ENCODE measurements at places on chromosomes 7 and 10.

- peak; percentile 77 for DNase-seq
Observed at GRCh38 chr10:117137911-117138642, at the start of gene VAX1. Gene VAX1 (minus strand): TSS chr10:117138270. CDS start chr10:117138056, 214 bp downstream.

GRCh38 chr10:42990016-42990720 lies 86.7 kb upstream of the RET start:
- no peak for DNase-seq

- DNase-seq: no peak
Observed at GRCh38 chr10:120963594-120964220, 112.5 kb downstream of the WDR11 start.

GRCh38 chr7:69803699-69804516 lies 205.6 kb downstream of the AUTS2 start:
- no peak for DNase-seq

DNA sequence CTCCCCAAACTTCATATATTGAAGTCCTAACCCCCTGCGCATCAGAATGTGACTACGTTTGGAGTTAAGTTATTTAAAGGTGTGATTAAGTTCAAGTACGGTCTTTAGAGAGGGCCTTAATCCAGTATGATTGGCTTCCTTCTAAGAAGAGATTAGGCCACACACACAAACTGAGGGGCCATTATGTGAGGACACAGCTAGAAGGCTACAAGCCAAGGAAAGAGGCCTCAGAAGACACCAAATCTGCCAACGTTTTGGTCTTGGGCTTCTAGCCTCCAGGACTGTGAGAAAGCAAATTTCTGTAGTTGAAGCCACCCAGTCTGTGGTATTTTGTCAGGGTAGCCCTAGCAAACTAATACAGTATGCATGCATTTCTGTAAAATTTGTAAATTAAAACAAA lies 41.7 kb downstream of the REEP3 start:
- no peak for DNase-seq

DNA sequence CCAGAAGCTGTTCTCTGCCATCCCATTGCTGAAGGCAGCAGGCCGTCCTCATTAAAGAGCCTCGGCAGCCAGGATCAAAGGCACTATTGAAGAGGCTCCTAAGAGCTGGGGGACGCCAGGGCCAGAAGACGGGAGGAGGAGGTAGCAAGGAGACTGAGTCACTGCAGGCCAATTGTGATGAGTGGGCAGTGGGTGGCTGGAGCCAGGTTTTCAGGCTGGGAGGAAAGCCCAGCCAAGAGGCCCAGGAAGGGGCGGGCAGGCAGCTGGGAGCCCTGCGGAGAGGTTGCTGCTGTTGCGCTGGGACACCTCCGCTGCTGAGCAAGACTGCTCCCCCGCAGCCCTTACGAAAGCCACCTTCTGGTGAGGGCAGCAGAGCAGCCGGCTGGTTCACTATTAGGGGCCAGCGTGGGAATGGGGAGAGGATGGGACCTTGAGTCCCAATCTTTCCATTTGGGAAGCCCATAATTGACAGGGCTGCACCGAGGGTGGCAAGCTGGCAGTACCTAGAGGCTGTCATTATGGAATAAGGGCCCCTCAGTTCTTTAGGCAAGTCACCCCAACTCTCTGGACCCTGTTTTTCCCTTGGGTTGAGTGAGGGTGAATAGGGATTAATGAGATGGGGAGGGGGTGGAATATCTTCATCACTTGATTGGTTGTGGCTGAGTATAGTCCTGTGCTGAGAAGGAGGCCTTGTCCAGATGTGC lies 48.4 kb downstream of the UNC5B start:
- peak; percentile 48 for DNase-seq

- no peak for DNase-seq
Observed at GRCh38 chr10:60606343-60607080, 171.8 kb upstream of the CDK1 start.

GRCh38 chr7:131556909-131557651 lies 652 bp upstream of the PODXL start:
- peak; percentile 64 for DNase-seq

DNA sequence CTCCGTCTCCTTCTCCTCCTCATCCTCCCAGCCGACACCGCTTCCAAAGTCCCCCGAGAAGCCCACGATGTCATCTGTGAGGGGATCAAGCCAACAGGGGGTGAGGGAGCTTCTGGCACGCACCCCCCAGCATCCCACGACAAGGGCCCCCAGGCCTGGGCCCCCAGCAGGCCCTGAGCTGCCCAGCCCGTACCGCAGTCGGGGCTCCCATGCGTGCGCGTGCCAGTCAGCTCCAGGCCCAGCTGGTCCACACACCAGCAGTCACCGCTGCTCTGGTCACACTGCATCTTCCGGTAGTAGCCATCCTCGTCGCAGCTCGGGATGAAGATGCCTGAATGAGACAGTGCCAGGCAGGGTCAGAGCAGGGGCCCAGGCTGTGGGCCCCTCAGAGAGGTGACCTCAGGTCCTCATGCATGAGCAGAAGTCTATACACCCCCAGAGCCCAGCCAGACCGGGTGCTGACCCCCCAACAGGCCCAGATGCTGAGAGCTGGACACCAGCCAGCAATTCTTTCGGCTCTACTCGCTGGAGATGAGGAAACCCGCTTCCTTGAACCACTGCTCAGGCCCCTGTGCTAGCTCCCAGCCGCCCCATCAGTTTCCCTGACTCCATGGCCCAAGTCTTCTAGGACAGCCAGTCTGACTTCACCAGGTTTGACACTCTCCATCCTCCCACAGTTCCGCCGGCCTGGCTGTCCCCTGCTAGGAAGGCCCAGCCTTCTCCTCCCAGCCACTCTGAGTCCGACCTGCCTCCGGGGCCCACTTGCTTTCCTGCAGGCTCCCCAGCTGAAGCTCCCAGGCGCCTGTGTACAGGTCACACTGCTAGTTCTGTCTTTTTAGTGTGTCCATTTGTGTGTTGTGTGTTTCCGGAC lies 25.3 kb downstream of the SPOCK2 start:
- no peak for DNase-seq

DNA sequence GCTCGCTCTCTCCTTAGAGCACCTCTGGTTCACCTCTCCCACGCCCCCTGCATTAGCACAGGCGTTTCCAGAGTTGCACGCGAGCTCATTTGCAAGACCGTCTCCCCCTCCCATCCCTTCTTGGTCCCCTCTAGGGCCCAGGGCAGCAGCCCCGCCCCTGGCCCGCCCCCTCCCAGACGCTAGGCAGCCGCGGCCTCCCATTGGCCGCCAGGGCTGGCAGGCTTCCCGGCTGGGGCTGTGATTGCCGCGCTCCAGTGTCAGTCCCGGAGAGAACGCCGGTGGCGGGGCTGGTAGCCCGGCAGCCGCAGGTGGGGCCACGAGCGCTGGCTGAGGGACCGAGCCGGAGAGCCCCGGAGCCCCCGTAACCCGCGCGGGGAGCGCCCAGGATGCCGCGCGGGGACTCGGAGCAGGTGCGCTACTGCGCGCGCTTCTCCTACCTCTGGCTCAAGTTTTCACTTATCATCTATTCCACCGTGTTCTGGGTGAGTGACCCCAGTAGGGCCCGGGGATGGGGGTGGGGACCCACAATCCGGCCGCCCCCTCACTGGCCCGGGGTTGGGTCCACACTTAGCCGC lies at the start of gene TSPAN15:
Gene TSPAN15 (plus strand): TSS at position 257 of the 575 bp plus-strand sequence. CDS start 130 bp downstream, at position 387.
- peak; percentile 62 for DNase-seq

GRCh38 chr7:99560834-99561736 lies 2.6 kb downstream of the ZNF655 start:
- DNase-seq: no peak

- DNase-seq: no peak
Observed at GRCh38 chr7:117015258-117016184, 62.2 kb downstream of the ST7 start.

- DNase-seq: no peak
Observed at GRCh38 chr10:34650156-34650555, 164.9 kb downstream of the PARD3 start.

DNA sequence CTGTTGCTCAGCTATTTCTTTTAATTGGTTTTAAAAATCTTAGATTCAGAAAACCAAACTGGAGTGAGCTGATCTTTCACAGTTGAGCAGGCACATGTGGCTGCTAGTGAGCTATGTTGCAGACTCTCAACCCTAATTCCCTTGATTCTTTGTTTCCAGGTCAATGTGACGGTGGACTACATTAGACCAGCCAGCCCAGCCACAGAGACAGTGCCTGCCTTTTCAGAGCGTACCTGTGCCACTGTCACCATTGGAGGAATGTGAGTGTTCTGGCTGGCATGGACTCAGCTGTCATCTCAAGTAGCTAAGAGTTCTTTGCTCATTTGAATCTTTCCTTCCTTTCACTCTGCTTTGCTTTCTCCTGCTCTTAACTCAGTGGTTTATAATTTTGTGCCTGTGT lies 187.1 kb downstream of the LRRC4 start:
- DNase-seq: no peak

- no peak for DNase-seq
Observed at GRCh38 chr7:69814421-69814962, 216.2 kb downstream of the AUTS2 start.

DNA sequence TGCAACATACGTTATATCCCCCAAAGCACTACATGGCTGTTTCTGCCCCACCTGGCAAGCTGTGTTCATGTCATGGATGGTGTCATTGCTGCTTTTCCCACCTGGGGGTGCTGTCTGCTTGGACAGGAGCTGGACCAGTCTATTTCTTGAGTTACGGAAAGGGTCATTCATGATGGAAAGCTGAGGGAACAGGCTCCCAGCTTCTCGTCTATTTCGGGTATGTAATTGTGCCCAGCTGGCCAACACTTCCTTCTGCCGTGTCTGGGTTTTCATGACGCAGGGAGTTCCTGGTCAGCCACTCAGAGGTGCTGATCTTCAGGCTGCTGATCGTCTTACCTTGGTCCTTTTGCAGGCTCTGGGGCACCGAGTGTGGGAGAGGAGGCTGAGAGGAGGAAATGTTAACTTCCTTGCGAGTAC lies 8.6 kb downstream of the BTBD16 start:
- peak; percentile 53 for DNase-seq

GRCh38 chr7:44240983-44241510 lies 40.3 kb downstream of the YKT6 start:
- DNase-seq: peak; percentile 40

DNA sequence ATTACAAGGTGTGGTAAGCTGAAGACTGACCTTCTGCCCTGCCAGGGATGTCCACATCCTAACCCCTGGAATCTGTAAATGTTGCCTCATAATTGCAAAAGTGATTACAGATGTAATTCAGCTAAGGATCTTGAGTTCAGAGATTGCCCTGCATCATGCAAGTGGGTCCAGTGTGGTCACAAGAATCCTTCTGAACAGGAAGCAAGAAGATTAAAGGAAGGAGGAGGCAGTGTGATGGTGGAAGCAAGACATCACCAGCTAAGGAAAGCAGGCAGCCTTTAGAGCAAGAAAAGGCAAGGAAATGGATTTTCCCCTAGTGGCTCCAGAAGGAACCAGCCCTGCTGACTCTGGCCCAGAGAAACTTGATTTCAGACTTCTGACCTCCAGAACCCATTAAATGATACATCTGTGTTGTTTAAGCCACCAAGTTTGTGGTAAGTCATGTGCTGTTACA lies 78.1 kb downstream of the USP6NL start:
- DNase-seq: no peak

DNA sequence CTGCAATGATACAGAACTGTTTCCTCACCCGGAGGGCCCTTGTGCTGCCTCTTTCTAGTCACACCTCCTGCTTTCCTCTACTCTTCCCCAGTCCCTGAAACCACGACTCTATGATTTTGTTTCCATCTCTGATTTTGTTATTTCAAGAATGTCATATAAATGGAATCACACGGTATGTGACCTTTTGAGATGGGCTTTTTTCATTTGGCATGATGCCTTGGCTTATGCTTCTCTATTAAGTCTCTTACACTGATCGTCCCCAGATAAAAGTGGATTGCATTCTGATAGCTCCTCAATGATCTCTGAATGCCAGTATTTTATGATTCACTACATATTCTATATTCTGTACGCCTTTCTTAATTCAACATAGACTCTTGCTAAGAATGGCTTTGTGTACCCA lies 78.2 kb downstream of the GALNT11 start:
- DNase-seq: no peak

DNA sequence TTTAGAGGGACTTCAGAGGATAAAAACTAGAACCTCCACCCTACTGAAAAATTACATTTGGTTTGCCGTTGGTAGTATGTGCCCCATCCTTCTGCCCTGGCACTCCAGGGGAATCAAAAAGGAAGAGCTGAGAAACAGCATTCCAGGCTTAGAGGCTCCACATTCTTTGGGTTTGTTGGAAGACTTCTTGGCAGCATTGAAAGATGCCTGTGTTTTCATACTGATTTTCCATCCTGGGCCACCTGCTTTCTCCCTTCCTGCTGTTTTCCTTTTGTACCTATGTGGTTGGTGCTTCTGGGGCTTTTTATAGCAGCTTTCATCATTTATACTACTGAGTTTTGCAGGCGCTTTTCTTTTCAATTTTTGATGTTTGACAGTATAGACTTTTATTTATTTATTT lies 61.7 kb downstream of the AUTS2 start:
- DNase-seq: no peak

DNA sequence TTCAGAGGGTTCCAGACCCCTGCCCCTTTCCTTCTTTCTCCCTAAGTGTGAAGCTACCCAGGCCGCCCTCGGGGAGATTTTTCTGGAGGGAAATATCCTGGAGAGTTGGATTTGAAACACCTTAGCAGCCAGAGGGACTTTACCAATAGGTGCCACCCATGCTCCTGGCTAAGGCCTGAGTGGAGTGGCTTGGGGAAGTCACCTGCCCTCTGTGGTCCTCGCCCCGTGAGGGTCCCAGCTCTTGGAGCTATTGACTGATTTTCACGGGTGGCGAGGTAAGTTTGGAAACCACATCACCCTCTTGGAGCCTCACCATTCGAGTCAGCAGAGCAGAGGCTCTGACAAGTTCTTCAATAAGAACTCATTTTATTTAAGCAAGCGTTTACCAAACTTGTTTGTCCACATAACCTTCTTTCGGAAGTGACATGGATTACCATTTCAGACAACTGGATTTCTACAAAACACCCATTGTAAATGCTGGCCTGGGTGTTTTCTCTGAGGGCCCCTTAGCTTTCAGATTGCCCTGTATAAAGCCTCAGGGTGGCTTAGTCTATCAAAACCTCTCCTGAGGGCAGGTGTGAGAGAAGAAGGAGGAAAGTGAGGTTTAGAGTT lies 20.4 kb downstream of the AQP1 start:
- no peak for DNase-seq

DNA sequence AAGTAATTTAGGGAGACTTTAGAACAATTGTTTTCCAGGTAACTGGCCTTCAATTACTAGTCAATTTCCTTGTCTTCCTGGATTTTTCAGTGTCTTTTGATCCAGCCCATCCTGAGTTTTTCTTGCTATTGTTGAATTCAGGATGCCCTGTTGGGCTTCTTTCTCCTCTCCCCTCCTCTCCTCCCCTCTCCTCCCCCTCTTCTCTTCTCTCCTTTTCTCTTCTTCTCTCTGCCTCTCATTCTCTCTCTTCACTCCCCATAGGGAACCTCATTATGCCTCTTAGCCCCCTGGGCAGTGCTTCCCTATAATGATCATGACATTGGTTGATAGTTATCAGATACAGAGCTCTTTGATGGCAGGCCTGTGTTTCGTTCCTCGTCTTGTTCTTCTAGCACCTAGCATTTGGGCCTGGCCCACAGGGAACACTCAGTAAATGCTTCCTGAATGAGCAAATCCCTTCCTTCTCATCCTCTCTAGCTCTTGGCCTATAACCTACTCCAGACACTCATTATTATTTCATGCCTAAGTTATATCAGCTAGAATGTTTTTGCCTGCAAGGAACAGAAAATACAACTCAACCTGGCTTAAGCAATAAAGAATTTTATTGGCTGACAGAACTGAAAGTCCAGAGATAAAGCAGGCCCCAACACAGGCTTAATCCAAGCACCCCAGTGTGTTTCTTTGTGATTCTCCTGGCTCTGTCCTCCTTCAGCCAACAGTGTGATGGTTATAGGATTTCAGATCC lies 56.8 kb downstream of the CACNB2 start:
- no peak for DNase-seq

GRCh38 chr7:73647725-73648592 lies 19.7 kb upstream of the VPS37D start:
- no peak for DNase-seq

- DNase-seq: no peak
Observed at GRCh38 chr10:101114646-101115045, 16.5 kb upstream of the TLX1 start.

Measured in NCI-H2227 treated with DMSO at 0.1 percent for 48 hours (cell line).